T-cell (primary cell): ENCODE measurements at places on chromosomes 7 and 10.
A peak's percentile ranks its signal among the peaks of the same experiment; 100 is the strongest.

DNA sequence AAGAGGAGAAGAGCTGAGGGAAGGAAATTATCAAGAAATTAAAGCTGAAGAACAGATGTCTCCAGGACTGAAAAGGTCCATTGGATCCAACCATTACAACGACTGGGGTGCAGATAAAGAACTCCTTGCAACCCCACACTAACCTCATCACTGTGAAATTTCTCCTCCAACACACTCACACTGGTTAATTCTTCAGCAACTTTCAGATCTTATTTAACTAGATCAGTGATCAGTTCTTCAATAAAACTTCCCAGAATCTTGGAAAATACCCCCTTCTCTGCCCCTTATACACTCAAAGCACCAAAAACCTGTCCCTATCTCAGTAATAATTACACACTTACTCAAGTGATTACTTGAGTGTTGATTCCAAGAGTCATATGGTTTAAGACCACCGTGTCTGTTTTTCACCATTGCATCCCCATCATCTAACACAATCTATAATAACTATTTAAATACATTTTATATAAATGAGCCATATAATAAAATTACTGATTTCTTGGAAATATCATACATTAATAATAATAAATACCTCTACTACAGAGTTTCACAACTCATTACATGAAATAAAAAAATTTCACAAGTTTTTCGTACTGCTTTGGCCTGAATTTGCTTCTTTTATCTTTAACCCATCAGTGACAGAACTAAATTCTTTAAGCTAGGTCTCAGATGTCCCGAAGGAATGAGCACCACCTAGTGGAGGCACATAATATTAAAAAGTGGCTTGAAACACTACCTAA, 123.7 kb downstream of the MPP7 start:
- DNase-seq: no peak
- peak overlapping the region; percentile 69 for H3K27ac ChIP-seq
- no peaks in the 10 kb centered on the region for H3K36me3 ChIP-seq
- H3K4me3 ChIP-seq: no peak overlapping the region
- H3K4me1 ChIP-seq: peaks cover 9% of the 10 kb centered on the region

- no peak for DNase-seq
- no peaks in the 10 kb centered on the region for H3K27me3 ChIP-seq
- H3K4me3 ChIP-seq: no peak overlapping the region
- H3K27ac ChIP-seq: no peak overlapping the region
- H3K4me1 ChIP-seq: no peaks in the 10 kb centered on the region
- no peaks in the 10 kb centered on the region for H3K36me3 ChIP-seq
These were observed 355.8 kb downstream of the RPS24 start for GRCh38 chr10:78389419-78389818.

GRCh38 chr7:45052011-45052410, 36.8 kb downstream of the NACAD start:
- no peaks in the 10 kb centered on the region for H3K27me3 ChIP-seq
- H3K36me3 ChIP-seq: peaks cover 77% of the 10 kb centered on the region
- H3K4me1 ChIP-seq: no peaks in the 10 kb centered on the region
- no peak overlapping the region for H3K4me3 ChIP-seq
- H3K27ac ChIP-seq: no peak overlapping the region
- no peak for DNase-seq

DNA sequence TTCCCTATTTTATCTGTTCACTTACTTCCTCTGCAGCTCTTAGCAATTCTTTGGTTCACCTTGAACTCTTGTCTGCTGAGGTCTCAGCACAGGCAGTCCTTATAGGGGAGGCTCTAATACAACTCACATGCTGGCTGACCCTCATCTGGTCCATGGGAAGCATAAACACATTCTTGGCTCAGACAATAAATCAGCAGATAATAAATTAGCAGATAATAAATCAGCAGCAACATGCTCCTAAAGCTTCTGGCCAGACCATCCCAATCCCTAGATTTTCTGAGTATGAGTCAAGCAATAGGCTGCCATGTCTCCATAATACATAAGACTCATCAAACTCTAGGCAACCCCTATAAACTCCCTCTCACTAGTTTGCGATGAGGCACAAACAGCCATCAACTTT, 208.6 kb upstream of the STEAP4 start:
- H3K36me3 ChIP-seq: no peaks in the 10 kb centered on the region
- no peak for DNase-seq
- H3K4me3 ChIP-seq: no peak overlapping the region
- no peak overlapping the region for H3K27ac ChIP-seq
- no peaks in the 10 kb centered on the region for H3K27me3 ChIP-seq
- no peaks in the 10 kb centered on the region for H3K4me1 ChIP-seq

DNA sequence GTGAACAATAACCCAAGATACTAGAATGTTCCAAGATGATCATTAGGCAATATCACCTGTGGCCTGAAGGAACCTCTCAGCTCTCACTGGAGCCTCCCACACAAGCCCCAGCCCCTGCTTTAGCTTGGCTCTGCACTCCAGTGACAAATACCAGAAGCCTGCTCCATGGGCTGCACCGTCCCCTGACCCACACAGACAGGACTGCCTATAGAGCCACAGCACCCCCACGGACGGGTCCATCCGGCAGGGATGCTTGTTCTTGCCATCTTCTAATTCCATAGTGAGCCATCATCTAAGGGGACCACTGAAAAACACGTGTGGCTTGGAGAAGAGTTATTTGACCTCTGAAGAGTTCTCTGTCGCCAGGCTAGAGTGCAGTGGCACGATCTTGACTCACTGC, 100.9 kb downstream of the PTN start:
- no peak for DNase-seq
- H3K36me3 ChIP-seq: no peaks in the 10 kb centered on the region
- no peak overlapping the region for H3K4me3 ChIP-seq
- no peak overlapping the region for H3K27ac ChIP-seq

- no peak overlapping the region for H3K4me3 ChIP-seq
- no peak for DNase-seq
- no peaks in the 10 kb centered on the region for H3K4me1 ChIP-seq
- no peak overlapping the region for H3K27ac ChIP-seq
- H3K36me3 ChIP-seq: no peaks in the 10 kb centered on the region
These were observed 433.0 kb downstream of the PAXIP1 start for GRCh38 chr7:154569916-154570315.

DNA sequence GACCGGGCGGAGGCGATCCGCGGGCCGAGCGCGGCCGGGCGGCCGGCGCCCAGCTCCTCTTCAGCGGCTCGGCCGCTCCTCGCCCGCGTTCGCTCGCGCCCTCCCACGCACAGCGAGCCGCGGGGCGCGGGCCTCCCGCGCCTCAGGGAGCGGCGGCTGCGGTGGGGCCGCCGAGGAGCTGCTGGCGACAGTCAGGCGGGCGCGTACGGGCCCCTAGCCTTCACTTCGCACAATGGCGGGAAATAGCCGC, at the start of gene MCMBP:
Gene MCMBP (minus strand): TSS at position 234 of the 250 bp plus-strand sequence. CDS start 259 bp downstream, outside the sequence.
- H3K4me1 ChIP-seq: peaks cover 32% of the 10 kb centered on the region
- no peaks in the 10 kb centered on the region for H3K27me3 ChIP-seq
- H3K4me3 ChIP-seq: peak within 1 kb of the TSS; percentile 90
- H3K36me3 ChIP-seq: no peaks in the 10 kb centered on the region
- peak within 1 kb of the TSS; percentile 85 for H3K27ac ChIP-seq
- no peak for DNase-seq

GRCh38 chr10:117647306-117647705, 104.8 kb downstream of the EMX2 start:
- no peaks in the 10 kb centered on the region for H3K36me3 ChIP-seq
- DNase-seq: no peak
- peaks cover 7% of the 10 kb centered on the region for H3K27me3 ChIP-seq
- H3K4me1 ChIP-seq: no peaks in the 10 kb centered on the region

DNA sequence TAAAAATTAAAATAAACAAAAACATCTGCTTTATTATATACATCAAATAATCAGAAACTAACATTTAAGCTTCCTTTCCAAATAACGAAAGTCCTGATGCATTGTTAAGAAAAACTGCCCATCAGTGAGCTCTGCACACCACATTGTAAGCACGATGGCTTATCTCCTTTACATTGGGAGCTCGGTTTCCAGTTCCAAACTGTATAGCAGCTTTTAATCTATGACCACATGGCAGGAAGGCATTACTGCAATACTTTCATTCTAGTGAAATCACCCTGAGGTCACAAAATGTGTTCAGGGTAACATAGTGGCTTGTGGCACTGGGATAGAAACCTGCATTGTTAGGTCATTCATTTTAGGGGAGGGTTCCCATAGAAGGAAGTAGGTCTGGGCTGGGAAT, 146.3 kb downstream of the ZNF22 start:
- no peak overlapping the region for H3K4me3 ChIP-seq
- H3K27me3 ChIP-seq: no peaks in the 10 kb centered on the region
- no peak for DNase-seq
- H3K4me1 ChIP-seq: no peaks in the 10 kb centered on the region
- H3K36me3 ChIP-seq: no peaks in the 10 kb centered on the region
- H3K27ac ChIP-seq: no peak overlapping the region

DNA sequence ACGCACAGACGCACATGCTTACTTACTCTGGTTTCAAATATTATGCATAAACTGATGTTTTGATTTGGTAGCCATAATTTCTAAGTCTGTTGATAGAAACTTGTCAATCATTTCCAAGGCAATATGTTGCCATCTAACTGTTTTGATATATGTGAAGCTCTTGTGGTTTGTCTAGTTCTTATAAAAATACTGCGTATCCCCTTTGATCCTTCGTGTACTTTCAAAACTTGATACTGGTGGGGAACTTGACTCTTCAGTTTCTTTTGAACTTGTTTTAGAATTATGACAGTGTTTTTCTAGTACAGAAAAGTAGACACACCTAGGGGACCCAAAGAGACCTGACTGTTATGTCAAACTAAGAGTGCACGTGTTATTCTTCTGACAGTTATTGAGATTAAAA, 708.0 kb downstream of the LRMDA start:
- no peaks in the 10 kb centered on the region for H3K27me3 ChIP-seq
- H3K4me3 ChIP-seq: no peak overlapping the region
- no peak overlapping the region for H3K27ac ChIP-seq

- peak overlapping the region; percentile 5 for H3K4me3 ChIP-seq
- H3K27me3 ChIP-seq: no peaks in the 10 kb centered on the region
- no peak for DNase-seq
- H3K36me3 ChIP-seq: no peaks in the 10 kb centered on the region
These were observed 20.6 kb upstream of the PDCD4 start for GRCh38 chr10:110851020-110851612.

GRCh38 chr10:125101049-125101448, 59.3 kb downstream of the CTBP2 start:
- H3K36me3 ChIP-seq: no peaks in the 10 kb centered on the region
- no peak overlapping the region for H3K27ac ChIP-seq
- no peak overlapping the region for H3K4me3 ChIP-seq
- no peaks in the 10 kb centered on the region for H3K4me1 ChIP-seq
- no peak for DNase-seq

DNA sequence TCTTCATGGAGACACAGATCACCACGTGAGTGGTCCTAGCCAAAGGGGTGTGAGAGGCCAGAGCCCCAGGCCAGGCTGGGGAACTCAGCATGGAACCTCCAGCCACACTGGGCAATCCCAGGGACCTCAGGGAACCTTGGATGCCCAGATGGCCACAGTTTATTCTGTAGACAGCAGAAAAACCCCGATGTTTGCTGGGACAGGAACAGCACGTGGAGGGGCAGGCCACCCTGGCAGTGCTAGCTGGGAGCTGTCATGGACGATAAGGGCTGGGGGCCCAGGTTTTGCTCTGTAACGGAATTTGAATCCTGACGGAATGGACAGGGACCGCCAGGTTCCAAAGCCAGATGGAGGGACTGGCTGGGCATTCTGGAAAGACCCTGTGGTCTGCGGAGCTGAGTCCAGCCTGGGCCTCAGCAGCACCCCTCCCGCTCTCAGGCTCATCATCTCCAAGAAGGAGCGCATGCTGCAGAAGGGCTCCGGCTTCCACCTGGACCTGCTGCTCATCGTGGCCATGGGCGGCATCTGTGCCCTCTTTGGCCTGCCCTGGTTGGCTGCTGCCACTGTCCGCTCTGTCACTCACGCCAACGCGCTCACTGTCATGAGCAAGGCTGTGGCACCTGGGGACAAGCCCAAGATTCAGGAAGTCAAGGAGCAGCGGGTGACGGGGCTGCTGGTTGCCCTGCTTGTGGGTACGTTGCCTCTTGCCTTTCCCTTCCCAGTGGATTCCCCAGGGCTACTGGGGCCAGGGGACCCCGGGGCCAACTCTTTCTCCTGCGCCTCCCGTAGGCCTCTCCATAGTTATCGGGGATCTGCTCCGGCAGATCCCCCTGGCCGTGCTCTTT, 5.6 kb downstream of the FASTK start:
- no peak for DNase-seq
- no peak overlapping the region for H3K27ac ChIP-seq
- peaks cover 20% of the 10 kb centered on the region for H3K4me1 ChIP-seq
- peaks cover 51% of the 10 kb centered on the region for H3K36me3 ChIP-seq
- H3K4me3 ChIP-seq: no peak overlapping the region
